ENCODE measurements at places on chromosomes 6 and 20. TPM values are rescaled to one million over a fixed set of nuclear protein-coding genes. Genes with fewer than 3 reads are reported as not detected.

C6orf58 gene
- not detected for total RNA-seq

OPN5 gene
- total RNA-seq = not detected

TINAG gene
- total RNA-seq = not detected

PACSIN1 gene
- total RNA-seq = not detected

ABRACL gene
- 151 TPM for total RNA-seq

TFAP2A gene
- 0.23 TPM for total RNA-seq

PPIL6 gene
- not detected for total RNA-seq

CAGE1 gene
- total RNA-seq = 0.16 TPM

CALHM4 gene
- not detected for total RNA-seq

BPIFA1 gene
- not detected for total RNA-seq

GUCA1A gene
- 0.18 TPM for total RNA-seq

PDE7B gene
- 27.6 TPM for total RNA-seq

SRSF12 gene
- 0.09 TPM for total RNA-seq

RIN2 gene
- not detected for total RNA-seq

VWA7 gene
- total RNA-seq = 5.9 TPM

NKX2-4 gene
- not detected for total RNA-seq

APOBEC2 gene
- not detected for total RNA-seq

RSPO3 gene
- total RNA-seq = not detected

NMBR gene
- not detected for total RNA-seq

MED20 gene
- 24.3 TPM for total RNA-seq

ECT2L gene
- total RNA-seq = not detected

PLCB1 gene
- total RNA-seq = 2.6 TPM

DSN1 gene
- 28.6 TPM for total RNA-seq

GTSF1L gene
- total RNA-seq = not detected

HLA-DQA2 gene
- 1.0 TPM for total RNA-seq

OLIG3 gene
- not detected for total RNA-seq

VSTM2L gene
- 0.23 TPM for total RNA-seq

CUL9 gene
- total RNA-seq = 34.3 TPM
